Stimulated activated CD8-positive, alpha-beta memory T cell treated with anti-CD3 and anti-CD28 coated beads, Interleukin-4, amount 100 ng/mL, for 4 hours (primary cell): ENCODE measurements at places on chromosomes 7 and 10.

GRCh38 chr10:123133541-123134342 lies 2.0 kb upstream of the HMX3 start:
- DNase-seq: no peak

DNA sequence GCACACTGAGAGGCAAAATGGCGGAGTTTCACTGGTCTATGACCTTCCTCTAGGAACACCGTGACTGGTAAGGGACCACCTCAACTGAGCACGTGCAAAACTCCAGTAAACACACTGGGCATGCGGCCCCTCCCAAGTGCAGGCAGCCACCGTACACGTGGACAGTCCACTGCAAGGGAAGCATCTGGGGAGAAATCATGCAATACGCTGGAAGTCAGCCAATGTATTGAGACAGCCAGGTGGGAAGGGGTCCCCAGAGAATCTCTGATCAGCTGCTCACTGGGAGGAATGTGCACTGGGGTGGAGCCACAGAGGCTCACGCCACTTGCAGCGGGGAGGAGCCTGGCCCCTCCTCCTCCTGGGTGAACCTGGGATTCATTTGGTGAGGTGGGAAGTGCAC lies 49.3 kb downstream of the CFAP46 start:
- no peak for DNase-seq

DNA sequence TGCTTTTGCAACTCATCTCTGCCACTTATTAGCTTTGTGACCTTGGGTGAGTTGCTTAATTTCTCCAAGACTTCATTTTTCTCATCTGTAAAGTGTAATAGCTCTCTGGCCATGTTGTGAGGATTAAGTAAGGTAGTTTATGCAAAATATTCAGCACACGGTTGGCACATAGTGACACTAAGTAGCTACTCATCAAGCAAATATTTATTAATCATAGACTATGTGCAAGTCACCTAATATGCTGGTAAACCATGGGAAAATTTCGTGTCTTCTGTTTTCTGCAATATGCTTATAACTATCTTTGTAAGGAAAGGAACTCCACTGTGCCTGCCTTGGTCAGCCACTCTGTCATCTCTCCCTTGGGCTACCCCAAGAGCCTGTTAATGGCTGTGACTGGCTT lies 50.3 kb upstream of the EGR2 start:
- DNase-seq: no peak

GRCh38 chr10:119288574-119289001 lies 81.2 kb downstream of the GRK5 start:
- DNase-seq: no peak

- DNase-seq: no peak
These were observed 57.1 kb downstream of the BPGM start for GRCh38 chr7:134703782-134704181.

GRCh38 chr10:34075254-34075926 lies 739.7 kb downstream of the PARD3 start:
- no peak for DNase-seq

GRCh38 chr10:33609546-33609945 lies 275.1 kb upstream of the NRP1 start:
- DNase-seq: no peak

DNA sequence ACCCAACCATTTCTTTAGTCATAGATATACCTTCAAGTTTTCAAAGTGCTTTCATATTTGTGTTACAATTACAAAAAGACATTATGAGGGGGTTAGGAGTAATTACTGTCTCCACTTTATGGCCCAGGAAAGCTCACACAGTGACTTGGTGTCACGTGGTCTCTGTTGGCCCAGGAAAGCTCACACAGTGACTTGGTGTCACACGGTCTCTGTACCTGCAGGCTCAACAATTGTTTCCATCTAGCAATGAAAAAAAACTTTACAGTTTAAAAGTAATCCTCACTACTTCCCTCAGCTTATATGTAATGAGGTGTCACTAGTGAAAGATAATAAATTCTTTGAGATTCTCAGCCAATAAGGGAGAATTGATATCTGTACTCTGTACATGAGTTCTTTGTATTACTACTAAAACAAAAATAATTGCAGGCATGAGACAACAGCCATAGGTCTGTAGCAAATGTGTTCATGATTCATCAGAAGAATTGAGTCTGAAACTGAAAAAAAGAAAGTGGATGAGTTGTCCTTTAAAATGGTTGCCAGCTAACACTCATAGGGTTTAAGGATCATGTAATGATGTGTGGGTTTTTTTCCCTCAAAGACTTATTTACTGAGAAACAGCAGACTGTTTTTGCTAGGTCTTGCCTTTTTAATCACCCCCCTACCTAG lies 10.9 kb downstream of the OGDH start:
- DNase-seq: no peak

GRCh38 chr7:97011536-97012364 lies 6.4 kb downstream of the DLX6 start:
- DNase-seq: no peak

GRCh38 chr7:70830060-70830395 lies 301.9 kb upstream of the GALNT17 start:
- DNase-seq: no peak

DNA sequence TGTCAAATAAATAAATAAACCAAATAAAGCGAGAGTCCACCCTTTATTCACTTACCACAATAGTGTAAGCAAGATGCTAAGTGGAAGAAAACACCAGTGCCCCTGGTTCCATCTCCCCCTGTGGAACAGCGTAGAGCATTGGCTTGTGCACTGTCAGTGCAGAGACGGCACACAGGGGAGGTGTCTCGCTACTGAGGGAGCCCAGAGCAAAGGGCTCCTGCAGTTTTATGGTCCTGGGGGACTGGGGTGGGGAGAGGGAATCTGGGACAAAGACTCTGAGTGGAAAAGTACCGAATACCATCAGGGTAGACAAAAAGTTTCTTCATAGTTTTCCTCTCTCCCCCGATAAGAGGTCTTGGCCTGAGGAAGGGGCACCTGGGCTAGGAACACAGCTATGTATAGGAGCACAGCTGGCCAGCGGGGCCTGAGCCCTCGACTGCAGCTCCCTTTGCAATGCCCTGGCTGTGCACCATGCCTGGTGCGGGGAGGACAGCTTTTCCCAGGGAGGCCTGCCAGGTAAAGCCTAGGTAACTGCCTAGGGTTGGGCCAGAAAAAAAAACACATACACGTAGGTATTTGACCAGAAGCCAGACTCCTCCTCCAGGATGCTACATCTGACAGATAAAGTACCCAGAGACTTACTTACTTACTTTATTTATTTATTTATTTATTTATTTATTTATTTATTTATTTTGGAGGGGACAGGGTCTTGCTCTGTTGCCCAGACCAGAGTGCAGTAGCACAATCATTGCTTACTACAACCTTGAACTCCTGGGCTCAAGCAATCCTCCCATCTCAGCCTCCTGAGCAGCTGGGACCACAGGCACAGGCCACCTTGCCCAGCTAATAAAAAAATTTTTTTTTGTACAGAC lies 88.8 kb upstream of the KIF5B start:
- no peak for DNase-seq

GRCh38 chr7:24434972-24435371 lies 138.3 kb upstream of the PALS2 start:
- DNase-seq: no peak

DNA sequence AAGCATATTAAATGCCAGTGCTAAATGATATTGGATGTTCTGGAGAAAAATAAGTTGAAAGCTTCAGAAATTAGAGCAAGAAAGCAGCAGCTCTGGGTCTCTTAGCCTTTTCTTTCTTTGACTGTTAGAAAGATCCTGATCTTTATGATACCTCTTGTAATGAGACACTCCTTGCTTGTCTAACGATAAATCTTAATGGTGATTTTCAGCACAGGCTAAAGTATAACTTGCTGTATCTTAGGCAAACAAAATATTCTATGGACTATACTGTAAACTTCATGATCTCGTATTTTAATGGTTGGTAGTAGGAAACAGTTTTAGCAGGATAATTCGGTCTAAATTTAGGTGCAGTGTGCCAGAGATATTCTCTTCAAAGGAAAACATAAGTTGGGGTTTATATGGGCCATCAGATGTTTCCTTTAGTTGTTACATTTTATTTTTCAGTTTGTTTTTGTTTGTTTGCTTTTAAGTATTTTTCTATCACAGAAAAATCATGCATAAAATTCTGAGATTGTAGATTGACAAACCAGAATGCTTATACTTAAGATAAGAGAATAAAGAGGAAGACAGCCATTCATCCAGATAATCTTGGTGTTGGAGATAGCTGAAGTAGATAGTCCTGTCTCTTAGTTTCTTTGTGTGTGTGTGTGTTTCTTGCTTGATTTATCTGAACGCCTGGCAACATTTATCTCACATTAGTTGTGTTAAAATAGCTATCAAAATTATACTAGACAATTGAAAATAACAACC lies 4.7 kb downstream of the CASD1 start:
- no peak for DNase-seq

DNA sequence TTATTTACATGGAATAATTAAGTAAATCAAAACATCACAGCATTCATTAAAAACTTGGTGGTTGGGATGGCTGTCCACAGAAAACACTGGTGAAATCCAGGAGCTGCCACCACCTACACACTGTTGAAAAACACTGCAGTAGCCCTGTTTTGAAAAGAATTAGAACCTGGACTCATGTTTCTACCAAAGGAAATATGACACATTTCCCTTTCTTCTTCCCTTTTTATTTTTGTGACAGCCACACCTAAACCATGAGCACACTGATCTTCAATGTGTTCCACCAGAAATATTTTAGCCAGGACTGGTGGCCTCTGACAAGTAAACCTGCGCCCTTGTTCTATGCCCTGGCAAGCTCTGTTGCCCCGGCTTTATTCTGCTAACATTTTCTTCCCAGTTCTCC lies 3.3 kb downstream of the TMEM140 start:
- no peak for DNase-seq

GRCh38 chr7:154978017-154978416 lies 24.9 kb downstream of the PAXIP1 start:
- no peak for DNase-seq

DNA sequence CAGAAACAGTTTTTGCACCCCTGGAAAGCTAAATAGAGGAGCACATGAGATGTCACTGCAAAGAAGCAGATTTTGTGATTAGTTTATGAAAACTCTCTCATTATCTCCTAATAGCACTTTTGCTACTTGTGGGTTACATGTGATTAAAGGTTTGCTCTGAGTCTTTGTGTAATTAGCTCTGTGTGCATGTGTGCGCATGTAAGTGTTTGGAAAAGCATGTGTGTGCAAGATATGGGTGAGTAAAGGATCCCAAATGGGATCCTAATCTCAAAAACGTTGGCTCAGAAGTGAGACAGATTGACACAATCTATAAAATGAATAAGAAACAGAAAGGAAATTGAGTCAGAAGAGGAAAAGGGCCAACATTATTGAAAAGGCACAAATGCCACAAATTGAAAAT lies 104.5 kb downstream of the SKIDA1 start:
- no peak for DNase-seq

GRCh38 chr10:116554628-116555027 lies 8.9 kb downstream of the PNLIP start:
- DNase-seq: no peak

GRCh38 chr10:84599254-84599653 lies 270.9 kb downstream of the CCSER2 start:
- DNase-seq: no peak

GRCh38 chr7:76002822-76003221 lies 8.4 kb upstream of the TMEM120A start:
- DNase-seq: no peak

DNA sequence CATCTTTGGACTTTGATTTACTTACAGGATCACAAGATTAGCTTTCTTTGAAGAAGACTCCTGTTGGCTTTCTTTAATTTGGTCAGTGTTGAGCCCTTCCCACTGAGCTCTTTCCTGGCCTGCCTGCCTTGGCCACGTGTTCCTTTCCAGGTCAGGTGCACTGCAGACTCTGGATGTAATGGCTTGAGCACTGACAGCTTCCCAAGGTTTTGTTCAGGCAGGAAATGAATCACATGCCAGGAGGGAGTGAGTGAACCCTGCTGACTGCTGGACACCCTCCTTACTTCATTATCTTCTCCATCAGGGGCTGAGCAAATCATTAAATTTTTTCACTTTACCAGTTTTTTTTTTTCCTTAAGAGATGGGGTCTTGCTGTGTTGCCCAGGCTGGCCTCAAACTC lies 29.8 kb downstream of the SNX10 start:
- DNase-seq: no peak

- DNase-seq: no peak
These were observed 34.5 kb downstream of the DOCK1 start for GRCh38 chr10:126939706-126940105.

GRCh38 chr10:116109881-116110280 lies 163.1 kb downstream of the GFRA1 start:
- DNase-seq: no peak

- DNase-seq: peak; percentile 79
These were observed 6.3 kb upstream of the ZNF736 start for GRCh38 chr7:64307254-64308015.

- DNase-seq: no peak
These were observed 8.2 kb downstream of the NKX2-3 start for GRCh38 chr10:99540657-99541531.

- no peak for DNase-seq
These were observed 123.9 kb downstream of the TNS3 start for GRCh38 chr7:47458057-47458456.

- no peak for DNase-seq
These were observed 64.1 kb upstream of the MALRD1 start for GRCh38 chr10:18984531-18984930.

DNA sequence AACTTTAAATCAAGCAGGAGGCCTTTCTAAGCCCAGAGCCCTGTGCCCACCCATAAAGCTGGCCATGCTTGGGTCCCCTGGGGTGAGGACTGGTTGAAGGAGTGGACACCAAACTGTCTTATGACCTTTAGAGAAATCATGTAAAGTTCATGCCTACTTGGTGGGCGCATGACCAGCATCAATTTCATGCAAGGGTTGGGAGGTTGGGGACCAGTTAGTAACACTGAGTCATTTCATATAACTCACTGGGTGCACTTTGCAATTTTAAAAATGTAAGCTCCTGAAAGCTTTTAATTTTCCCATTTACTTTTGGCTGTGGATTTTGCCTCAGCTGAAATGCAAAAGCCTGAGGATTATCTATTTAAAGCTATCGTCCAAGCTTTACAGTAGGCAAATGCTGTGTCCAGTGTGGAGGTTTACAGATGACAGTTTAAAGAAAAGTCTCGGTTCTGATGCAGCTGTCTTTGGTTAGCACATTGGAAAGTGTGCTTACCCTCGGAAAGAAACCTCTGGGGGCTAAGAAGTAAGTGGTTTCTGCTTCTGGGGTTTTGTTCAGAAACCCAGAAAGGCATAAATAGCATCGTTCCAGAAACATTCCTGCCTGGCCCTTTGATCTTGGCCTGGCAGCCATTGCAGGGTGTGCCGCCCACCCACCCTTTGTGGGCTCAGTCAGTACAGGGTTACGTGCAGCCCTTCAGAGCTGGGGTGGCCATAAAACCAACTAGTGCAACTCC lies 48.8 kb upstream of the CHST15 start:
- DNase-seq: no peak
